ENCODE measurements at places on chromosomes 3 and 15.

- DNase-seq: no peak
These were observed 30.5 kb downstream of the ITGB5 start for GRCh38 chr3:124856677-124857076.

- no peak for DNase-seq
These were observed 35.5 kb upstream of the PLXNA1 start for GRCh38 chr3:126947429-126947828.

GRCh38 chr3:54575618-54575960 is 352.3 kb downstream of the LRTM1 start:
- DNase-seq: no peak

DNA sequence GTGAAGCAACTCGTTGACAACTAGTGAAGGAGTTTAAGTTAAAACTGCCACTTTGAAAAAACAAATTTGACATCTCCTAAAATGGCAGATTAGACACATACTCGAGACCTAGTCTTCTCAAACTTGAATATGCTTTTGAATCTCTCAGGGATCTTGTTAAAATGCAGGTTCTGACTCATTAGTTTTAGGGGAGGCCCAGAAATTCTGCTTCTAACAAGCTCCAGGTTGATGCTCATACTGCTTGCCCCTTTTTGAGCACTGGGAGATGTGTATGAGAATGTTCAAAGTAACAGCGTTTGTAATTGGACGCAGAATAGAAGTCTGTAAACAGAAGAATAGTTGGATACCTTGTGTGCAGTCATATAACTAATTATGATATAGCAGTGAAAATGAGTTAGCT is 1.6 kb downstream of the C3orf38 start:
- no peak for DNase-seq

GRCh38 chr3:98817547-98818041 is 54.5 kb downstream of the ST3GAL6 start:
- no peak for DNase-seq

GRCh38 chr15:70478251-70478990 is 284.9 kb downstream of the UACA start:
- no peak for DNase-seq

DNA sequence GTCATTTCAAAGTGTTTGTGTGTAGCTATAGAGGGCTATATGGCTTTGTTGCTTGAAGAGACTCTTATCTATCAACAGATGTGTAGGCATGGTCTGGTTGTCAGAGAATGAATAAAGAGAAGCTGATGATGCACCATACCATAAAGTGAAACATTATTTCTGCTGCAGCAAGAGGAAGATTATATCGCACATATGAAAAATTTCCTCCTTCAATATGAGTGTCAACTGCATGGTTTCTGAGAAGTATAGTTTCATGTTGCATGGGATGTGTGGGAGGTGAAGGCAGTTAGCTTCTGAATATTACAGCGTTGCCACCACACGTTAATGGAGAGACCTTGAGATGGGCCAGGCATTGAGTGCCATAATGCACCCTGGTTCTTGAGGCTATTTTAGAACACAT is 217.9 kb downstream of the SATB1 start:
- DNase-seq: no peak

DNA sequence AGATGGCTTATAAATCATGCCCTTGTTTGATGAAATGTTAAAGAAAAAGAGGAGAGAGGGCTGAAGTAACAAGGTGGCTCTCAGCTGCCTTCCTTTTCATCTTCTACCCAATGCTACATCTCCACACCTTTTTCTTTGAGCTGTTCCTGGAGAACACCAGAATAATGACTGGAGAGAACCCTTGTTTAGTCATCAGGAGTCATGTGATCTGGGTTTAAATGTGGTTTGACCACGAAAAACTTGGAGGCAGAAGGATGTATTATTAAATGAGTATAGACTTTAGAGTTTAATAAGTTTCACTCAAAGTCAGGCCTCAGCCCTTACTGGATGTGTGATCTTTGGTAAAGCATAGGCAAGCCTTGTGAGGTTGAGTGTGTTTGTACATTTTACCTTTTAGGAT is 230.3 kb upstream of the TBL1XR1 start:
- DNase-seq: no peak

DNA sequence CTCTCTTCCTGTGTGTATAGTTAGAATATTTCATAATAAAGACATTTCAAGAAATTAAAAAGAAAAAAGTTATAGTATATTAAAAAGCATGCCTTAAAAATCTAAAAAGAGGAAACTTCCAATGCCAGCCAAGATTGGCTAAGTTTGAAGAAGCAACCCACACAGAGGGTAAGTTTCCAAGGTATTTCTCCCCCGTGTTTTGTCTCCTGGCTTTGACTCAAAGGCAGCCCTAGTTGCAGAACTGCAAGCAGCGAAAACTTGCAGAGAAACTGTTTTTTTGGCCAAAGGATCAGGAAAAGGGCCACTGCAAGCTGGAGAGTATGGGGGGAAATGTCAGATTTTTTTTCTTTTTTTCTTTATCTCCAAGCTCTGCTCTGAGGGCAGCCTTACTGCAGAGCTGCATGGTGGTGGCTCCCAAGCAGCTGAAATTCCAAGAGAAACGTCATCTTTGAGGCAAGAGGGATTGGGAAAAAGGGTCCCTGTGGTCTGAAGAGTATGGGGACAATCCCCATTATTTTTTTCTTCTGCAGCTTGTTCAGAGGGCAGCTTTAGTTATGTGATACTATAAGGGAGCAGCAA is 23.0 kb downstream of the HACL1 start:
- DNase-seq: no peak

- DNase-seq: no peak
These were observed 100.4 kb downstream of the CD47 start for GRCh38 chr3:107990433-107990832.

DNA sequence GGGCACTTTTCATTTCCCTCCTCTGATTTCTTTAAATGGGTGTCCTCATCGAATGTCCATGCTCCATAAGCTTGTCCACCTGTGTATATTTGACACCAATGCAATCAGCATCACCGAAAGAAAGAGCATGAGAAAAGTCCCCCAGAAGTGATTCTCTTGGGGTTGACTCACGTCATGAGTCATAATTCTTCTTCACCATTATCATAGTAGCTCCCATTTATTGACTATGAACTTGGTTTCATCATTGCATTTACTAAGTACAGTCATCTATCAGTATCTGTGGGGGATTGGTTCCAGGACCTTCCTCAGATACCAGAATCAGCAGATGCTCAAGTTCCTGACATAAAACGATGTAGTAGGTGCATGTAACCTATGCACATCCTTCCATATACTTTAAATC is 372.5 kb upstream of the CFAP20DC start:
- no peak for DNase-seq

GRCh38 chr3:186115239-186115996 is 6.5 kb upstream of the ETV5 start:
- no peak for DNase-seq

DNA sequence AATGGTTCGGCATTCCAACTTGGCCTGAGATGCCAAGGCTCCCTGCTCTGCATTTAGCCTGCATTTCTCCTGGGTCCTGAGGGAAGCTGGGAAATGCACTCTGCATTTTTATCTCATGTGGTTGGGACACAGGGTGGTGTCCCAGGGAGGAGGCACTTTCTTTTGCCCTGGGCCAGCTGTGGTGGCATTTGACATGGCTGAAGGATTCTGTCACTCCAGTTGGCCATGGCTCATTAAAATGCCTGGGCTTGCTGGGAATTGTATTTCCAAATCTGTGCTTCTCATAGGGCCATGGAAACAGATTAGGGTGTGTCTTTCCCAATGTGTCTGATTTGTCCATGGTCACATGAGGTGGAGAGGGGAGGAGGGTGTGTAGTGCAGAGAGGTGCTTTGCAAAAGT is 128.3 kb upstream of the RGMA start:
- DNase-seq: no peak

DNA sequence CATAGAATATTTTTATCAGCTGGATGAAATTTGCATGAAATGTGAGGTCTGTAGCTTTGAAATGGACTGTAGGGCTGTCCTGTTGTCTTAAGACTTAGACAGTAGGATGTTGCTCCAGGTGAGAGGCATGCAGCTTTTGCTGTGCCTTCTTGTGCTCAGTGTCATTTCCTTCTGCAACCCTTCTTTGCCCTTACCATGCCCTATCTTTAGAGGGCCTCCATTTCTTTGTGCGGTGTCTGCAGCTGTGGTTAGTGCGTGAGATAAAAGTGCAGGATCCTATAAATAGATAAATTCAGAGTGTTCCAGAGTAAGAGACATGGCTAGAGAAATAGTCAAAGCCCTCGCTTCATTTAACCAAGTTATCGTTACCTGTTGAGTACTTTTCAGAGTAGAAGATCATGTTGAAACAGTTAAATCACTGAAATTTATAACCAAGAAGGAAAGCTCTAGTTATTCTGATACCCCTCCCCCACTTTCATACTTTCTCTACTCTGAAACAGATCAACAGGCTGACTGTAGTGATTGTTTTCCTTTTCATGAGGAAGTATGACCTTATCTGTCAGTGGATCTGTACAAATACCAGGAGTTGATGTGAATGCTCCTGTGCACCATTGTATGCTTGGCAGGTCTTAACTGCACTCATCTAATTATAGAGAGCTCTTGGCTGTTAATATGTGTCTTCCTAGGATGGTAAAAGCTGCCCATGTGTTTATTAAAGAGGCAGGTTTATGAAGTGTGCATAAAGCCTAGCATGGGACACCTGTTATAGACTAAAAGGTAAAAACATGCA is 18.2 kb downstream of the EIF3J start:
- DNase-seq: no peak

GRCh38 chr3:131972091-131972490 is 62.7 kb downstream of the CPNE4 start:
- DNase-seq: no peak

GRCh38 chr3:117557464-117558090 is 848.0 kb downstream of the TUSC7 start:
- DNase-seq: no peak

GRCh38 chr15:94615688-94616087 is 384.3 kb downstream of the MCTP2 start:
- DNase-seq: no peak

- no peak for DNase-seq
These were observed 65.1 kb downstream of the SLC12A8 start for GRCh38 chr3:125147491-125147820.

DNA sequence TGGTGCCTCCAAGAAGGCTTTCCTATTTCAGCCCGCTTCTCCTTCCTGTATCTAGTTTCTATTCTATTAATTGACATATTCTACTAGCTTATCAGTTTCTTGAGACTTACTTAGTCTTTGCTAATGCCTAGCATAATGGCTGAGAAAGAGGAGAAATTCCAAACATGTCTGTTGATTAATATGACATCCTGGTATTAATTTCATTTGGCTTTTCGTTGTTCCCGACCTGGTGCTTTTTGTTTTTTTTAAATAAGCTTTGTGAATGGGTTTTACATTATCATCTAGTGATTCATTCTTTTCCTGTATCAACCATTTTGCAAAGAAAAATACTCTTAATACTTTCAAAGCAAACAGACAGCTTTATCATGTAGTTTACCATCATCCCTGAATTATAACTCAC is 13.1 kb downstream of the WDR53 start:
- no peak for DNase-seq

DNA sequence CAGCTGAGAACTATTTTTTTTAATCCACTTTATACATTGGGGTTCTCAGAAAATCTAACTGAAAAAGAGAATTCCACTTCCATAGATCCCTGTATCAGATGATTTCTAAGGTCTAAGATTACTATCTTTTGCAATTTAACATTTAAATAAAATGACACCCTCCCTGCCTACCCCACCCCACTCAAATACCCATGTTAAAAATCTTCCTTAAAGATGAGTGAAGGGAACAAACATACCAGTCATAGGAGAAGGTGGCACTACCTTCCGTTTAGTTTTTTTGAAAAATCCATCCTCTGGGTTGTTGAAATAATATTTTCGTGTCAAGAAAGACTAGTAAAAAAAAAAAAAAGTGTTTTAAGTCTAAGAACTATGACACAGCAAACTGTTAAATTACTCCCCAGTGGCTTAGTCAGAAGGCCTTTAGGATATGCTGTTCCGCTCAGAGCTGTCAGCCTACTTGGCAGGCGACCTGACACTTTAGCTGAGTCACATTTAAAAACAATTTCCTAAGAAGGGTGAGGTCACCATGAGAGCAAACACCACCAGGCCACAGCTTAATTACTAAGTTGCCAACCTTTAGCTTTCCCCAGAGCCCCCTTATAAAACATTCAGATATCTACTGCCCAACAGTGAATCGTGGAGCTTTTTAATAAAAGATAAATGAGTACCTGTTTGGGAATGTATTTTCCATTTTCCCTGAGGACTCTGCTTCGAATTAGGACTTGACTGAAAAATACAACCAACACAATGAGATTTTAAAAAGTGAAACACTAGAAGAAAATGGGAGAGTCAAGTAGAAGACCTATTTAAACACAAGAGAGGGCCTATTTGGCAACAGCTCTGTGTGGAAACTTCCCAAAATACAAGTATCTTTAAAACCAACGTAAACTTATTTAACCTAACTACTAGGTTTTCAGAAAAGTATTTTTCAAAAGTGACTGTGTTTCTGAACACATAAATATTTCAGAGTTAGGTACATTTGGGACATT is 9.6 kb downstream of the EMC3 start:
- DNase-seq: no peak

DNA sequence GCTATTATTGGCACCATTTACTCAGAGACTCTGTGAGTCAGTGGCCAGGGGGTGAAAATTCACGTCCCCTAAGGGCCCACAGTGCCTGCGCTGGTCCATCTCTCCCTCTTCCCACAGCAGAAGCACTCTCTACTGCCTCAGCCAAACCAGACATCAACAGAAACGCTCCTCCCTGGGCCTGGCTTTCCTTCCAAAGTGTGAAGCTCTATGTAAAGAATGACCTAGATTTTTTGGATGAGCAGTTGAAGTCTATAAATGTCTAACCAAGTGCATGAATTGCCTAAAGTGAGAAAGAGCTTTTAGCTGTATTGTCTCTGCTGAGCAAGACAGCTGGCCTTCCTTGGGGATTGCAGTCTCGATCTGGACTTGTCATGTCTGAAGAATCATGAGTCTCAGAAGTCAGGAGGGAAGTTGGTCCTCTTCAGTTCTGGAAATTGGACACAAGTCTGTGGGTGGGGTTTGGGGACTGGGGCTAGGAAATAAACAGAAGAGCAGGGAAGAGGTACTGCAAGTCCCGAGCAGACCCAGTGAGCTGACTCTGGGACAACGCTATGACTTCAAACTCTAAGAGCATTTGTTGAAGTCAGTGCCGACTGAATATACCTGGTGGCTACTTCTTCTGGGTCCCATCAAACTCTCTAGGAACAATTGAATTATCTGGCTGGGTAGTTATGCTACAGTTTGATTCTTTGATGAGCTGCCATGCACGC is 29.0 kb downstream of the RASGRP1 start:
- no peak for DNase-seq

DNA sequence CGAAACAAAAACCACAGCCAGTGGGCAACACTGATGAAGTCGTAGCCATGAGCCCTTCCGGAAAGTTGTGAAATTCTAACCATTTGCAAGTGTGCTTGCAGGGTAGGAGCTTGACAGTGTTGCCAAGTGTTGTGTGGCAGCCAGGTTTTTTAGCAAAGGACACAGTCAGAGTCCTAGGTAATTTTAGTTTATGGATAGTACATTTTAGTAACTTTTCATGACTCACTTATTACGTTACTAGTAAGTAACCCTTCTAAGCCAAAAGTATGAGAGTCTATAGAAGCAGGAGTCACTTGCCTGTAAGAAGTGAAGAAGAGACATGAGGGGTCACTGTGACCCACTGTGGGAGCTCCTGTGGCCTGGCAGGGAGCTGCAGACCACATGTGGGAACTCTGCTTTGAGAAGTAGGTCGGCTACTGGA is 54.8 kb upstream of the ADPGK start:
- no peak for DNase-seq
